Globus pallidus (tissue), 1 donor: ENCODE measurements at places on chromosomes 1 and 21.

DNA sequence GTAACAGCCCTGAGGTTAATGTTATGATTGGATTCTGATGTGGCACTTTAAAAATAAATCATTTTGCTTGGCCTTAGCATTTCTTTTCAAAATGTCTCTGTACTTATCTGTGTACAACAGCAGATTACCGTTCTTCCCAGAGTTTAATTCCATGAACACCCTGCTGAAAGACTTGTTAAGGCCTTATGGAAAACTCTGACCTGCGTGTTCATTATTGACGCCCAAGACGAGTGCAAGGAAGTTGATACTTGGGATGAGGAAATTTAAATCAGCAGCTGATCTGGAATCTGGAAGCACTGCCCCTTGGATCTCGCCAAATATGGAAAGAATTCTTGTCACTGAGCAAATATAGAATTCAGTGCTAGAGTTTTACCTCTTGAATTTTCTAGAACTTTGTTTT lies 6.7 kb downstream of the ERG start:
- no peak for DNase-seq

- DNase-seq: no peak
These were observed 33.8 kb upstream of the RPL11 start for GRCh38 chr1:23657659-23658275.

GRCh38 chr1:177165069-177165439 lies 542 bp upstream of the ASTN1 start:
- no peak for DNase-seq

GRCh38 chr1:94056996-94057395 lies 64.0 kb downstream of the ABCA4 start:
- no peak for DNase-seq

GRCh38 chr21:45431781-45432572 lies 27.0 kb downstream of the COL18A1 start:
- DNase-seq: no peak

DNA sequence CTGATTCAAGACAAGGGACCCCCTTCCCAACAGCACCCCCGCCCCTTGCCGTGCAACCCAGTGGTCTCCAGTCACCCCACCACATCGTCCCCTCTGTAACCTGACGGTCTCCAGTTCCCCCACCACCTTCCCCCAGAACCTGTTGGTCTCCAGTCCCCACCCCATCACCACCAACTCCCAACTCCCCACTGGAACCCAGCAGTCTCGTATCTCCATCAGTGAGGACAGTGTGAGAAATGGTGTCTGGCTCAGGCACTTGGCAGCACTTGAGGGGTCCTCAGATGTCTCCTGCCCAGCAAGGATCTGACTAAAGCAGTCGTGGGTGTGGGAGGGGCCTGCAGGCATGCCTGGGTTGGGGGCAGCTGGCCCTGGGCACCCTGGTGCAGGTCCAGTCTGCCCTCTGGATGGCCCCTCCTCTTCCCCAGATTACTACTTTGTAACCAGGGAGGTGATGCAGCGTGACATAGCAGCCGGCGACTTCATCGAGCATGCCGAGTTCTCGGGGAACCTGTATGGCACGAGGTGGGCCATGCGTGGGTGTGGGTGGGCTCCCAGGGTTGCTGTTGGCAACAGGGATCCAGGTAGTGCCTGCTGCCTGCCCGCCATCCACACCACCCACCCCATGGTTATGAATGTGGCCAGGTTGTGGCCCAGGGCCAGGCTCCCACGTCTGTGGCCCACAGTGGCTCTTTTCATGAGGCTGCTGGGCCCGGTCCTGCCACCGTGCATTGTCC lies 3.1 kb upstream of the GJC2 start:
- DNase-seq: no peak

GRCh38 chr21:35212393-35213127 lies 163.5 kb upstream of the RUNX1 start:
- no peak for DNase-seq

GRCh38 chr21:33289199-33289819 lies 23.1 kb downstream of the IL10RB start:
- no peak for DNase-seq

- no peak for DNase-seq
These were observed 4.9 kb downstream of the CAMK2N1 start for GRCh38 chr1:20480951-20481617.

- DNase-seq: no peak
These were observed 22.8 kb downstream of the INSL5 start for GRCh38 chr1:66778266-66778665.

DNA sequence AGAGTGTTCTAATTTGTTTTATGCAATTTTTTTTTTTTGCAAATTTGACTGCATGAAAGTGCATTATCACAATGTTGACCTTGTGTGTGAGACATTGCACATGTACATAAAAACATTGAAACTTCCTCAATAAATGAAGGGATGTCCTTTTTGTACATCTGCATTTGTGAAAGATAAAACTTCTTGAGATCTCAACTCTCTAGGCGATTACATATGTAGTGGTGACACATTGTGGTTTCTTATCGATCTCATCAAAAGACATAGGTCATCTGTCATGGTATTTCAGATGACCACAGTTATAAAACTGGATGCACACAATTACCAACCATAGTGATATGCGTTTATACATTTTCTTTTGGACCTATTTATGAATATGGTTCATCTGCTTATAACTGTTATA lies 35.6 kb upstream of the C21orf91 start:
- no peak for DNase-seq

DNA sequence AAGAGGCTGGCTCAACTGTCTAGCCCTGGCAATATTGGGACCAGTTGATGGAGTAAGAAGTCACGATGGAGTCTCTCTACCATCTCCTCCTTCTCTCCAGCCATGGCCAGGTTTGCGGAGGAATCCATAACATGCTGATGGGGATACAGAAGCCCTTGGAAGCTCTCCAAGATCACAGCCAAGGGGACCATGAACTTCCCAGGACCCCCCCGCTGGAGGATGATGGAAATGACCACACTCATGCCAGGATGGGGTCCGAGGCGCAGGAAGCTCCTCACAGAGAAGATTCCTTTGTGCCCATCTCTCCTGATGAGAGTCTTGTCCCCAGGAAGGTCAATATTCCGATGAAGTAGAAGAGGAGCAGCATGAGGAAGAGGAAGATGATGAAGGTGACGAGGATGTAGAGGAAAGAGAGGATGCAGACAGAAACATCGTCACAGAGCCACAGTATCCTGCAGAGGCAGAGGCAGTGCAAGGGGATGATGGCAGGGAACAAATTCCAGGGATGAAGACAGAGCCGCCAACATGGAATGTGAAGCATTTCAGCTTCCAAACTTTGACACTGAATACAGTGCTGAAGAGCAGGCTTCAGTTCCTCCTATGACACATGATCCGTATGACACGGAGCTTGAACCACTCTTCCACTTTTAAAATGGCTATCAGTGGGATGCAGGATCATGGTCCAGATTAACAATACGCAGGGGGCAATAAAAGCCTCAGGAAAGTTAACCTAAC lies 57.9 kb upstream of the EDN2 start:
- no peak for DNase-seq

DNA sequence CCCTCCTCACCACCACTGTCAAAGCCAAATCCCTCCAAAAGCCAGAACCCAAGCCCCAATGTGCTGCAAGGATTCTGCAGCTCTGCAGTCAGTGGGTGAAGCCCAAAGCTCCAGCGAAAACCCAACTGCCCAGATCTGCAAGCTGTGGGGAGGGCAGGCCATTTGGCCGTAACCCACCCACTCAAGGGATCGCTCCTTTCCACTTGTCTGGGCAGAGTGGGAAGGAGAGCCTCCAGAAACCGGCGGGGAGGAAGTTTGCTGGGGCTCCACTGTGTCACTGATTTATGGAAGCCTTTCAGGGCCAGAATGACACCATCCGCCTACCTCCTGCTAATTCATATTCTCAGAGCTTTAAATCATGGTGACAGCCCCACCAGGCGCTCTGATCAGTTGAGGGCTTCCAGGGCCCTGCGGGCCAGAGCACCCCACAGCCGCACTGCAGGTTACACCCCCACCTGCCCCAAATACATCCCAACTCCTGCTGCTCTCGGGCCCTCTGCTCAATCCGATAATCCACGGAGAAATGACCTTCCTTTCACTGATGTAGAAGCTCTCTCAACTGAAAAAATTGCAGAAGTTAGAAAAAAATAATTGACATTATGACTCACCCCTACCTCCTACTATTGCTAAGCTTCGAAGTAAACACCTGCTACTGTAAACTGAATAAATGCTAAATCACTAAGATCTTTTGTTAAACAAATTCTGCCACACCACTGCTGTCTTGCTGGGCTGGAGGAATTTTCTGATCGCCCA lies 40.6 kb upstream of the RAB4A start:
- DNase-seq: no peak

DNA sequence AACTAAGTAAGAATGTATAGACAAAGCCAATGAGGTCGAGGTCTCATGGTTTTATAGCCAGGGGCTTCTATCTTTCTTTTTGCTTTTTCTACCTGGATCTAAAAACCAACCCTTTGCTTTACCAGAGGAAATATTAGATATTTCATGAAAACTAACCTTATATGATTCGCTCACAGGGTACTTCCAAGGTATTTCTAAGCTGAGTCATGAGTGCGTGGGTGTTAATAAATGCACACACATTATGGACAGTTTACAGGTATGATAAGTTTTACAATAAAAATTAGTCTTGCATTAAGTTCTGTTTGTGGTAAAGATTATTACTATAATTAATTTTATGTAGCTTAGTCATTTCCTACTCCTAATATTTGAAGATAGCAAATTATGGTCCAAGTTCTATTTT lies 217.2 kb downstream of the CHRM3 start:
- no peak for DNase-seq

- no peak for DNase-seq
These were observed 32.9 kb upstream of the ATP2B4 start for GRCh38 chr1:203593723-203594122.

- no peak for DNase-seq
These were observed 77.1 kb downstream of the ZNF281 start for GRCh38 chr1:200332716-200333115.

DNA sequence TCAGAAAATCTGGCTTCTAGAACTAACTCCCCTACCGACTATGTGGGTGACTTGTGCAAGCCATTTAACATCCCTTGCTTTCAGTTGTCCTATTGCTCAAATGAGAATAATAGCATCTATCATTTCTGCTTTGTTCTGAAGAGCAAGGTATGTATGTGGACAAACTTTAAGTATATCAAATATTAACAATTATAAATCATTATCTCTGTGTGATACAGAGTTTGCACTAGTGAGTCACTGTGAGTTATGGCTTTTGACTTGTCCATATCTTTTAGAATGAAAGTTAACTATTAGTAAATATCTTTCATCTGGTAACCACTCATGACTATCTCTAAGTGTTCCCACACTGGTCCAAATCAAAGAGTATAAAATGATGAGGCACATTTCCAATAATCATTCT lies 812.9 kb upstream of the ADGRL2 start:
- DNase-seq: no peak

DNA sequence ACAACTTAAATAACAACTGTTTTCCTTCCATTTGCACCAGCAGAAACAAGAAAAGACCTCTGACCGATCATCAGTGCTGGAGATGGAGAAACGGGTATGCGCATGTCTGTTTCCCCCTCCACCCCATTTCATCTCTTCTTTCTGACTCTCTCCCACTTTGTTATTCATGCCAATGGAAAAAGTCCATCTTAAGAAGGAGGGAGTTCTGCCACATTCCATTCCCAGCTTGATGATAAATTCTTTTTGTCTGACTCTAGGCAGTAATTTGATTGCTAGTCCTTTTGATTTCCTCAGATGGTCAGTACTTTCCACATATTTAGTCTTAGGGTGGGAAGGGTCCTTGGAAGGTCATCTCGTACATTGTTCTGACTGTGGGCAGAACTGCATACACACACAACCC lies 142.5 kb downstream of the SYT2 start:
- no peak for DNase-seq

- no peak for DNase-seq
These were observed 3.3 kb downstream of the CROCC start for GRCh38 chr1:16924919-16925477.

DNA sequence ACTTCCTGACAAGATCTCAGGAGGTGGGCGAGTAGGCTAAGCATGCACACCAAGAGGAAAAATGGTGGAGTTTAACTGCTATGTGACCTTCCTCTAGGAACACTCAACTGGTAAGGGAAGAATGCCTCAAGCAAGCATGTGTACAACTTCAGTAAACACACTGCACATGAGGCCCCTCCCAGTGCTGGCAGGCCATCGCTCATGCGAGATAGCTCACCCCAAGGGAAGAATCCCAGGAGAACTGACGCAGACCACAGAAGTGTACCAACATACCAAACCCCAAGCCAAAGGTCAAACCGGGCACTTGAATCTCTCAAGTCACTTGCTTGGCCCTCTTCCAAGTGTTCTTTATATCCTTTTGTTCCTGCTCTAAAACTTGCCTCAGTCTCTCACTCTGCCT lies 40.5 kb upstream of the GALNT2 start:
- DNase-seq: no peak

- no peak for DNase-seq
These were observed 16.1 kb downstream of the NOC2L start for GRCh38 chr1:942864-943533.

DNA sequence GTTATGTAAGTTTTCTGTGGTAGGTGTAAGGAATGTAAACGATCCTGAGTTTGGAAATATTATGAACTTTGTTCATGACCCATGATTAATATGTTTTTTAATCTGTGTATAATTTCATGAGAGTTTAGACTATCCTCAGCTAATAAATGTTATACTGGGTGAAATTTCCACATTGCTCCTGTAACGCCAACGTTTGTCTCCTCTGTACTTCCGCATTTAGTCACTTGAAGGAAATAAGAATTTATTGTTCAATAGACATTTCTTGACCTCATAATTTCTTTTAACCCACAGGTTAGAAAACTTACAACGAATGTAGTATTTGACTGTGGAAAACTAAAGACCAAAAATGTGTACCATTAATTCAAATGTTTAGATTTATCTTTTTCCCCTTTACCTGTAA lies 876 bp downstream of the KCNJ15 start:
- DNase-seq: no peak

DNA sequence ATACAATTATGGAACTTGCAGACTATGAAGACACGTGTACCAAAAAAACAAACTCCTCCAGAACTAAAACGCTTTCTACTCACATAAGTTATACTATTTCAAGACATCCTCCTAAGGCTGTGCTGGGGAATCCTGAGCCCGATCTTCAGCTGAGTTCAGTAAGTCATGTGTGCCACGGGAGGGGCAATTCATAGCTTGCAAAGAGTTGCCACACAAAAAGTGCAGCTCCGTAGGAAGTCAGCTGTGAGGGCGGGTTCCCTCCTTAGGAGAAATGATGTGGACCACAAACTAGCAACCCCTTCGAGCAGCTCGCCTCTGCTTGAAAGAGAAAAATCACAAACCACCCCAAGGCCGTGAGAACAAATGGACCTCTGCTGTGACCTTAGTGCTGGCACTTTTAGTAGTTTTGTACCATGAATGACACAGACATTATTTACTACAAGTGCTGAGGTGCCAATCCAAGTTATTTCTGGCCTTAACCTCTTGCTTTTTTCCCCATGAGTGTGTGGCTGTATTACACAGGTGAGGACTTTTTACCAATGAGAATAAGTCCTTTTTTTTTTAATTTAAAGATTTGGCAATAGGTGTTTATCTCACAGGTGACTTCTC lies 35.8 kb upstream of the TRIM67 start:
- DNase-seq: no peak
